CD4-positive, alpha-beta T cell treated with Interleukin-15 for 4 hours (primary cell): ENCODE measurements at places on chromosomes 1 and 21.

DNA sequence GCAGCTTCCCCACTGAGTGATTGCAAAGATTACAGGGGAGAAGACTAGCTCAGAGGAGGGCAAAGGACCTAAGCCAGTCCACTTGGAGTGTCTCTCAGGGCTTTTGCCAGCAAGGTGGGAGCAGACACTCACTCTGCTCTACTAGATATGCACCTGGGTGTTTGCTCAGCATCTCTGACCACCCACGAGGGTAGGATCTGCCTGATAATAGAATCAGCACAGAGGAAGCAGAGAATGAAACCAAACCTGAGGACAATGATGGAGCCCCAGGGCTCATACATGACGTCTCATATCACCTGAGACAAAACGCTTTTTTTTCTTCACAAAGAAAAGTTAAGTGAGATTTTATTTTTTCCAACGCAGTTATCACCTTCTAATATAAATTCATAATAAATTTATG is 79.4 kb downstream of the RRAGC start:
- no peak for DNase-seq

DNA sequence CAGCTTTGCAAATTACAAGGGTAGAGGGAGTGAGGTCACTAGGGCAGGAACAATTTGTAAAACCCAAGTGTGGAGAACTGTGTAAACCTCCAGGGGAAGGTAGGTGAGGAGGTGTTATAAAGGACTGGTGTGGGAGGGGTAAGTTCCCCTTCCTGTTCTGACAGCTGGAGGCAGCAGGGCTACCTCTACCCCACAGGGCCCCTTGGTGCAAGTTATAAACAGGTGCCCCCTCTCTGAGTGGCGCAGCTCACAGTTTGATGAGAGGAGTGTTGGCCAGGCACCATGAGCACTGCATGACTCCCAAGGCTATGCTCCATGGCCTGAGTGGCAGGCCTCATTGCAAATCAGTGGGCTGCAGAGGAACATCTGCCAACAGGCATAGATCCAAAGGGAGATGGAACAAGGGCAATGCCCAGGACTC is 41.0 kb downstream of the MFSD2A start:
- DNase-seq: peak; percentile 20

DNA sequence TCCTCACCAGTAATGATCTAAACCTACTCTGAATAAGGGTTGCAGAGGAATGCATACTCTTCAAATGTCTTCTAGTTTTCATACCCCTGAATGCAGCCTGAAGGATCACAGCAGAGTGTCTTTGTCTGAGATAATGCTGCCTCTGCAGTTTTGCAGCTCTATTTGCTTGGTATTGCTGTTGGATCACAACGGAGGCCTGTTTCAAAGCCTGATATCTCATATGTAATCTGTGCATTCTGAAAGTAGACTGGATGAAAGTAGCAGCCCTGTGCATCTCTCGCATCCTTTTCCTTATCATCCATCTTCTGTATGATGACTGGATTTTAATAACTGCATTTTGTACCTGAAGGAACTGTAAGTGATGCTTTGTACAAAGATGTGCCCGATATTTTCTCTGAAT is 34.9 kb upstream of the F13B start:
- DNase-seq: no peak

GRCh38 chr1:178039891-178040290 is 54.0 kb upstream of the RASAL2 start:
- no peak for DNase-seq

- no peak for DNase-seq
These were observed 65.0 kb downstream of the LBR start for GRCh38 chr1:225362805-225363204.

DNA sequence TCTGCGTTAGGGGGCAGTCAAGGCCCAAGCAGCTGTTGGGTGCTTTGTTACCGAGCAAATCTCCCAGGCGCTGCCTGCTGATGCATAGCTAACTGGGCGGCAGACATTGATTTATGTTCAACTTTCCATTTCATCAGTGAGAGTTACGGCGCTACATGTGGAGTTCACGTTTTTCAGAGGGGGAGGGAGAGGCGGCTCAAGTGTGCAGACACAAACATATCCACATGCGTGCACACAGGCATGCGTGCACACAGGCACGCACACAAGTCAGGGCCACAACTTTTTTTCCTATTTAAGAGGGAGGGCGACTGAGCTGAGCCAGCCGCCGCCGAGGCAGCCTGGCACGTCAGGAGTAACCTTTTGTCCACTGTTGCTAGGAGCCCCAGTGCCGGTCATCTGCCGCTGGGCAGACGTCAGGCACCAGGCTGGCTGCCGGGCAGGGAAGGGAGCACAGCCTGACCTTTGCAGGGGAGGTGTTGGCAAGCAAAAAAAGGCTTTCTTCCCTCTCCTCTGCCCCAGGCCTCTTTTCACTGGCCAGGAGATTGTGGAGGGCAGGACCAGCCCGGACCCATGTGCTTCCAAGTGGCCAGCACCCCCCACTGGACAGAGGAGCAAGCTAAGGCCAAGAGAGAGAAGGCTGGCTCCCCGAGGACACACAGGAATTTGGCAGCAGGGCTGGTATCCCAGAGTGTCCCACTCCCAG is 73.3 kb downstream of the MRPL37 start:
- no peak for DNase-seq

- no peak for DNase-seq
These were observed 20.7 kb upstream of the MFSD2A start for GRCh38 chr1:39933956-39934941.

DNA sequence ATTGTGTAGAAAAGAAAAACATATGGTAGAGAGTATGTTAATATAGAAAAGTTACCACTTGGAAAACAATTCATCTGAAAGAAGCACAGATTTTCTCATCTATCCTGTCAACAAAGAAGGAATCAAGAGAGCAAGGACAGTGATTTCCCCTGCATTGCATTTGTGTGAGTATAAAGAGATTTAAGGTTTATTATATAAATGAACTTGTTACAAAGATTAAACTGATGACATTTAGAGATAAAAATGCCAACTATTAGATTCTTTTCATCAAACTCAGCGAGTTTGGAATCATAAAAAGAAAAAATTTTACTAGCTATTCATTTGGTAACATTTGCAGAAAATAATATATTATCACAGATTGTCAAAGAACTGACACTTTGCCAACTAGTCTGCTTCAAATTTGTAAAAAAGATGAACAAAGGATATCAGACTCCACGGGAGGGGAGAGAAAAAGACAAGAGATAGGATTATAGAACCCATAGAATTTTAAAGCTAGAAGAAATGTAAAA is at the start of gene RGS21:
RGS21 (plus strand) TSS at position 51 of the 509 bp plus-strand sequence. CDS start 26,045 bp downstream, outside the sequence.
- DNase-seq: no peak

GRCh38 chr1:62599044-62599443 is 1.7 kb downstream of the ANGPTL3 start:
- DNase-seq: no peak

DNA sequence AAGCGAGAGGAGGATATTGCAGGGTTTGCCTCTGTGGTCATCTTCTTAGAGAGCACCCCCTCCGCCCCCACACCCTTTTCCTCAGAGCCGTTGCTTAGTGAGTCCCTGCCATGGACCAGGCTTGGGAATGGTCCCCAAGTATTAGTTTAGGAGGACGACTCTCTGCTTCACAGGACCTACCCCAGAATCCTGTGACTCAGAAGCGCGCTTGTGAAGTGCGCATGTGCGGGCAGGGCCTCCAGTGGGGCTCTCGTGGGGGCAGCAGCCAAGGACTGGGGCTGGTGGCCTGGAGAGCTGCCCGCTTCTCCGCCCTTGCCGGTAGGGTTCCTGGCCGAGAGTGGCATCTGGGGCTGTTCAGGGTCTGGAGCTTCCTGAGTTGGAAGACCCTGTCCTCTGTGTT is 37.3 kb upstream of the HMGN1 start:
- no peak for DNase-seq

DNA sequence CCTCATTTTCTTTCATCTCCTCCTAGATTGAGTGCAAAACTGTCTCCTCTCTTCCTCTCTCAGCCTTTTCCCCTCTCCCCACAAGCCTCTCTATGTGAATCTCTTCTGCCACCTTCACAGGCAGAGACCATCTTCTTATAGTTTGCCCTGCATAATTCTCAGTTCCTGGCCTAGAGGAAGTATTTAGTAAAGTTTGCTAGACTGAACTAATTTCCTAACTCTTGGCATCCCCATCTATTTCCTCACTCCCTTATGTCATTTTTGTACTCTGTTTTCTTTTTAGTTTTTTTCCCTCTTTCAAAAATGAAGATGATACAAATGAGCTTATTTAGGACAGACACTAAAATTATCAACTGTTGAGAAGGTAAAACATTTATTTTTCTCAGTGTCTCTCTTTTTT is 66.0 kb downstream of the XCL2 start:
- DNase-seq: no peak

DNA sequence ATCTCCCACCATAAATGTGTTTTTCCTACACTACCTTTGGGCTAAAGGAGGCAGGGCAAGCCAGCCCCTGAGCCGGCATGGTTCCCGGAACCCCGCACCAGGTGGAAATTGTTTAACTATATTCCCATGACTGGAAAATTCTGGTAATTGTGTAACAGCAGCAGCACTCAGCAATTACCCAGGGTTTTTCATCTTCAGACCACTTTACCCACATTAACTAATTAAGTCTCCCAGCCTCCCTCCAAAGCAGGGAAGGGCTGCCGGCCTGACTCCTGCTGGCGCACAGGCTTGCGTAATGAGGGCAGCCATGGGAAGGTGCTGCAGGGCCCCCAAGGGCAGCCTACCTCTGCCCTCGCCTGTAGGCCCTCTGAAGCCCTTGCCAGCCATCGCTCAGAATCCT is 140.7 kb upstream of the VAMP3 start:
- no peak for DNase-seq

- no peak for DNase-seq
These were observed 327.8 kb downstream of the USH2A start for GRCh38 chr1:216095400-216095799.

GRCh38 chr1:184892116-184892515 is 82.2 kb downstream of the NIBAN1 start:
- peak; percentile 71 for DNase-seq

GRCh38 chr1:169565335-169566271 is 20.7 kb downstream of the F5 start:
- DNase-seq: no peak
